ENCODE measurements at places on chromosomes 7 and 10. TPM values are rescaled to one million over a fixed set of nuclear protein-coding genes. Genes with fewer than 3 reads are reported as not detected.
A peak's percentile ranks its signal among the peaks of the same experiment; 100 is the strongest.

The HOXA11 gene
- total RNA-seq, result not detected

DNA sequence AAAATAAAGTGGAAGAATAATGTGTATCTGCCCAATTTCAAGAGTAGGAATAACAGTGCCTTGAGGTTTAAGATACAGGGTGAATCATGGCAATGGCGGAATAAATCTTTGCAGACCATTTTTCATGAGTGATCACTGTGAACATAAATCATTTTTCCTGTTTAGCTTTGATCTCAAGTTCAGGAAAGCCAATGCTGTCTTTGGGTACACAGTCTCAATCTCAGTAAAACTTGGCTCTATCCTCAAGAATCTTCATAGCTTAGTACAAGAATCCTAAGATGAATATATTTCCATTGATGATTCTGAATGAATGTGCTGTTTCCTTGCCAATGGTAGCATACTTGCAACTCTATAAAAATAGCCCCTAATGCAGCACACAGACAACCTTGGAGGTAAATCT lies 6.8 kb downstream of the NAMPT start:
- DNase-seq, result no peak

DNA sequence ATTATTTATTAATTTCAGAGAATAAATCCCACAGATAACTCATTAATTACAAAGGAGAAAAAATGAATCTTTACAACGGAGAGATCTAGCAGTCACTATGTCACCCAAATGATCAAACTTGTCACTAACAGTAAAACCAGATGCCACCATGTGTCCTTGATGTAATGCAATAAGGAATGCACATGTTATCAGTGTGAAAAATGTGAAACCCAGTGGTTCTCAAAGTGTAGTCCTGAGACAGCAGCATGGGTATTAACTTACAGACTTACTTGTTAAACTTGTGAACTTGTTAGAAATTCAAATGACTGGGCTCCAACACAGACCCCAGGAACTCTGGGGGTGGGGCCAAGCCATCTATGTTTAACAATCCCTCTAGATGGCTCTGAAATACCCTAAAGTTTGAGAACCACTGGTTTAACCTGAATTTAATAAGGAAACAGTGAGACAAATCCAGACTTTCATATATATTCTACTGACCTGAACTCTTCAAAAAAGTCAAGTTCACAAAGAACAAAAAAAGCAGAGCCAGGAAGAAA lies 77.4 kb downstream of the RNLS start:
- no peak for DNase-seq

GRCh38 chr7:71019706-71020105 lies 112.2 kb upstream of the GALNT17 start:
- no peak for DNase-seq

GRCh38 chr7:11605749-11606148 lies 226.2 kb downstream of the THSD7A start:
- no peak for DNase-seq

DNA sequence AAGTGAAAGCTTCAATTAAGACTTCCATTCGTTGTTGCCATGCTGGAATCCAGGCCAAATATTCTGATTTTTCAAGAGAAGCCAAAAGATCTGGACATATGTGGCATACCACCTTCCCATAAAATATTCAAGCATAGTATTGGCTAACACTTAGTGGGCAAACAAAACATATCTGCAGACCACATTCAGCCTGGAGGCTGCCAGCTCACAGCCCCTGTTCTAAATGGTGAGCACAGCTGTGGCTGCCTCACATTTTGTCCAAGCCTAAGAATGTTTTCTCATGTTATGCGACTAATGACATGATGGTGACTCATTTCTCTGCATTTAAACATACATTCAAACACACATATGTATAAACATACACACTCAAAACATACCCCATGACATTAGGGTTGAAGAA lies 10.6 kb upstream of the CALU start:
- no peak for DNase-seq

GRCh38 chr7:13179011-13179582 lies 491.7 kb downstream of the ARL4A start:
- DNase-seq, result no peak

GRCh38 chr10:97483921-97484320 lies 14.3 kb downstream of the MMS19 start:
- no peak for DNase-seq

- DNase-seq, result no peak
Observed at GRCh38 chr10:75468612-75469005, 37.2 kb downstream of the LRMDA start.

DNA sequence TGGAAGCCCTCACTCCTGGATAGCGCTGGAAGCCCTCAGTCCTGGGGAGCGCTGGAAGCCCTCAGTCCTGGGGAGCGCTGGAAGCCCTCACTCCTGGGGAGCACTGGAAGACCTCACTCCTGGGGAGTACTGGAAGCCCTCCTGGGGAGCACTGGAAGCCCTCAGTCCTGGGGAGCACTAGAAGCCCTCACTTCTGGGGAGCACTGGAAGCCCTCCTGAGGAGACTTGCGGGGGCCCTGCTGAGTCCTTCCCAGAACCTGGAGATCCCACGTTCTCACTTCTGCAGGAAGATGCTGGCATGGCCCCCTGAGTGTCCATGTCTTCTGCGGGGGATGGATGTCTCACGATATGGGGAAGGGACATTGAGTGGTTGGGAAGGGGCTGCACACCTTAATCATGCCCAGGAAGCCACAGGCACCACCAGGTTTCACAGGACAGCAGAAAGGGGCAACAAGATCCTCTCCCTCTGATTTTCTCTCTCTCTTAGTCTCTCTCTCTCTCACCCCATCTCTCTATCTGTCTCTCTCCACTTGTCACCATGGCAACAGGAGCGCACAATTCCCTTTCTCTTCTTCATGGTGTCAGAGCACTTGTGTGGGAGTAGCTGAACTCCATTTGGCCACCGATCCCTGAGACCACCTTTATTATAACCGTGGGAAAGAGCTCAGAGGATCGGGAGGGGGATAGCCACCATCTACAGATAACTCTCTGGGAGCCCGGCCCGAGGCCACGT lies 267.0 kb downstream of the TCERG1L start:
- no peak for DNase-seq

GRCh38 chr7:77223261-77223660 lies 23.6 kb upstream of the FGL2 start:
- no peak for DNase-seq

The ATP6V0A4 gene
- not detected for total RNA-seq

The GPR146 gene
- total RNA-seq, result 5.6 TPM

GRCh38 chr10:124740369-124741280 lies 3.6 kb downstream of the FAM53B start:
- DNase-seq, result no peak

DNA sequence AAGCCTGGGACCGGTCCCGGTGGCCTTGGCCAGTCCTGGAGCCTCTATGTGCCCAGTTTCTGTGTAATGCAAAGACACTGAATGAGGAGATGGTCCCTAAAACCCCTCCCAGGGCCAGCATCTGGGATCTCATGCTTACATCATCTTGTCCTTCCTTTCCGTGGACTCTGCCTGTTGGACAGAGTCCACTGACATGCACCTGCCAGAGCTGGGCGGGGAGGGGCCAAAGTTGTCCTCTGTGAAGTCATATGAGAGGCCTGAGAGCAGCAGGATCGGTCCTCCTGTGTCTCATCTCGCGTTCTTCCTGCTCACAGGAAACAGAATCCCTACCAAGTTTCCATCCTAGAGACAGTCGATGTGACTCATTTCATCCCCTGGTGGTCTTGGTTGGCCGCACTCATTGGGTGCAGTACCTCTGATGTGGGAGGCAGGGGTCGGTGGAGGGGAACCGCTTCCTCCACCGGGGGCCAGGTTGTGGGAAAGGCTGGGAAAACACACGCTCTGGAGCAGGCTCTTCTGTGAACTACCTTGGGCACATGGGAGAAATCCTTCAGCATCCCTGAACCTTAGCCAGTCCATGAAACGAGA lies 389.6 kb upstream of the PODXL start:
- no peak for DNase-seq

DNA sequence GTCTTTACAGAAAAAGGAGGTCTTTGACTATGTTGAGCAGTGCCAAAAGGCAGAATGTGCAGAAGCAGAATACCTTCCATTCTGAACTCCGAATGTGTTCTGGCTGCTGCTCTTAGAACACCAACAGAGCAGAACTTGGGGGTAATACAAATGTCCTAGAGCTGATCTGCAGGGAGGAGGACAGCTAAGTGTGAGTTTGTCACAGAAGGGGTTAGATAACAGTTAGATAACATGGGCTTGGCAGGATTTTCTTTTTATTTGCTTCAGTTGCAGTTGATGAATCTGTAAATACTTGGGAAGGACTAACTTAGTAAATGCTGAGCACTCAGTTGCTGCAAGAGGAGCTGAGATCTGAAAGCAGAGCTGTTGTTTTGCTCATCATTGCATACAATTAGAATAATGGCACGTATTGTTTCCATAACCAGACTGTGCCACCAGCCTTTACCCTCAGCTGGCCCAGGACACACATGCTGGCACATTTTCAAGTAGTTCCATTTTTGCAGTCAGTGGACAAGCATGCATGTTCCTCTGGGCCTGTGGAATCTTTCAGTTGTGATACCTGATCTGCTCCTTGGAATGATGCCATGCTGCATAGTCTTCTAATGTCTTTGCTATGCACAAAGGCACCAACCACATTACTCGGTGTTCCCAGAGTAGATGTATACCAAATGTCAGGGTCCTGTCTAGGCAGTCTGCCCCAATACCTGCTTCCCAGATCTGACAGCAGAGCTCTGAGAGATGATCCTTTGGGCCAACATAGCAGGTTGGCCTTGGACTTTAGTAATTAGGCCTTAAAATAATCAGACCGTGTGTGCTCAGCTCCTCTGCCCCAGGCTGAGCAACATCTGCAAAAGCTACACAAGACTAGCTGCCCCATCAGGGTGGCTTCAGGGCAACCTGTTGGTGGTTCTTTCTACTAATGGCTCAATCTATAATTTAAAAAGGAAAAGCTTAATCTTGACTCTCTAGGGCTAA lies 55.7 kb downstream of the GSDME start:
- DNase-seq, result no peak

DNA sequence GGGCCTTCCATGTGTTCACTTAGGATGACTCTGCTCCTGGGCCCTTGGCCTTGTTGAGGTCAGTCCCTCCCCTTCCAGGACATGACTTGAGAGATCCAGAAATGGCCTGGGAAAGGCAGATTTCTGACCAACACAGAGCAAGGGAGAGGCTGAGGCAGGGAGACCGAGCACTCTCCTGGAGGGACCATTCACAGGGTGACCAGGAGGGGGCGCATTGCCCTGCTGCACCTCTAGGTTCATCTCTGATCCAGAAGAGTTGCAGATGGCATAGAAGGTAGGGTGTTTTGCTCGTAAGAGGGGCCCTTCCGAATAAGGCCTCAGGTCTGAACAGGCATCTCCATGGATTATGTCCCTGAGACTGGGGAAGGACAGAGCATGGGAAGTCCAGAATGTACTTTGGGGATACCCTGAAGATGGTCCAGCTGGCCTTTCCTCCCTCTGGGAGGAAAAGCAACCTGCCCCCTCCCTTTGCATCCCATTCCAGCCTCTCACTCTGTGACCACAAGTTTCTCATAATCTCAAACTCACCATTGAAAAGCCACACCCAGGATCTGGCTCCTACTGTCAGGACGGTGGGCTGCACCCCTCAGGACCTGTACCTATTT lies 6.6 kb downstream of the DMBT1 start:
- DNase-seq, result peak; percentile 21

The EBF3 gene
- total RNA-seq, result not detected

The PDK4 gene
- total RNA-seq, result not detected

DNA sequence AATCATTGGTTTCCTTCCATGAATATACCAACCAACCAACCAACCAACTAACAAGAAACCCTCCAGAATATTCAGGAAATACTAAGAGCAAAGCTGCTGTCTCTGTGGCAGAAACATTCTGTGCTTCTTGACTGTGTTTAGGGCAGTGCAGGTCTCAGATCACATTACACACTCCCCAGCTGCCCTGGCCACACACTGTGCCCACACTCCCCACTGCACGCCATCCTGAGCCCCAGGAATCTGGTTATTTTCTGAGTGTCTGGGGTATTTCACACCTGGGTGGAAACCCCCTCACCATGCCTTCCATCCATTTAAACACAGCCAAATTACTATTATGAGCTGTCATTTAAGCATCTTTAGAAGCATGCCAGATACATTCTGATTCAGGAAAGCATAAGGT lies 183.7 kb upstream of the ANK3 start:
- peak; percentile 16 for DNase-seq

DNA sequence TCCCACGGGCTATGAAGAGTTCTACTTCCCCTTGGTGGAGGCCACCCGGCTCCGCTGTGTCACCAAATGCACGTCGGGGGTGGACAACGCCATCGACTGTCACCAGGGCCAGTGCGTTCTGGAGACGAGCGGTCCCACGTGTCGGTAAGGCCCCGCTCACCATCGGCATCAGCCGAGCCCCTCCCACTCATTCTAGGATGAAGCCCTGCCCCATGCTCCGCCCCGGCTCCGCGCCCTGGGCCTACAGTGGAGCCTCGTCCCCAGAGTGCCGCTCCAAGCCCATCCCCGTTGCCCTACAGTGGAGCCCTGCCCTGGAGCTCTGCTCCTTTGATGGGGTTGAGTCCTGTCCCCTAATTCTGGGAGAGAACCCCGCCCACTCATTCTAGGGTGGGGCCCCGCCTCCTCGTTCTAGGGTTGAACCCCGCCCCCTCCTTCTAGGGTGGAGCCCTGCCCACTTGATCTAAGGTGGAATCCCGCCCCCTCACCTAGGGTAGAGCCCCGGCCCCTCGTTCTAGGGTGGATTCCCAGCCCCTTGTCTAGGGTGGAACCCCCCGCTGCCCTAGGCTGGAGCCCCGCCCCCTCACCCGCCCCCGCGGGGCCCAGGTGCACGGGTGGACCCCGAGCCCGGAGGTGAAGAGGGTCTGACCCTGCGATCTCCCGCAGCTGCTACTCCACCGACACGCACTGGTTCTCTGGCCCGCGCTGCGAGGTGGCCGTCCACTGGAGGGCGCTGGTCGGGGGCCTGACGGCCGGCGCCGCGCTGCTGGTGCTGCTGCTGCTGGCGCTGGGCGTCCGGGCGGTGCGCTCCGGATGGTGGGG lies 3.4 kb upstream of the MUC12 start:
- peak; percentile 73 for DNase-seq

The BLNK gene
- total RNA-seq, result not detected

The PIK3AP1 gene
- 12.4 TPM for total RNA-seq

GRCh38 chr7:114660126-114660486 lies 245.5 kb downstream of the FOXP2 start:
- DNase-seq, result no peak

GRCh38 chr10:24483701-24484100 lies 240.0 kb downstream of the ARHGAP21 start:
- no peak for DNase-seq

GRCh38 chr10:49458869-49459268 lies 63.0 kb upstream of the DRGX start:
- no peak for DNase-seq
